ENCODE measurements at places on chromosomes 1 and 21. TPM values are rescaled to one million over a fixed set of nuclear protein-coding genes. Genes with fewer than 3 reads are reported as not detected.

GRCh38 chr21:45974073-45975019 lies 7.2 kb upstream of the COL6A1 start:
- peak; percentile 84 for DNase-seq

- no peak for DNase-seq
These were observed 18.5 kb downstream of the SELL start for GRCh38 chr1:169692756-169693460.

DNA sequence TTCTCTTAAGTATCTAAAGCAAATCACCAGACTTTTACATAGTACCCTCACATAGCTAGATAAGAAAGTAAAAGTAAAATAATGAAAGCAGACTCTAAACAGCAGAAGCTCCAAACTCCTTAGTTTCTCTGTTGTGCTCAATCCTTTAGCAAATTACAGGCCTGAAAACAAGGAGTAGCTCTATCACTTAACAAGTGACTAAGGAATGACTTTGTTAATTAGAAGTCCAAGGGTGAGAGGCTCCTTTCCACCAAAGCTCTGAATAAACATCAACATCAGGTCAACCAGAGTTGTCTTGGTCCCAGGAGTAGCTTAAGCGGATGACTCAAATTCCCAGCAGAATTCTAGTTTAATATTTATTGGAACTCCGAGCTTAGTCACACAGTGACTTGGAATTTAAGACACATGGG lies 5.9 kb downstream of the NRIP1 start:
- DNase-seq = peak; percentile 49

DNA sequence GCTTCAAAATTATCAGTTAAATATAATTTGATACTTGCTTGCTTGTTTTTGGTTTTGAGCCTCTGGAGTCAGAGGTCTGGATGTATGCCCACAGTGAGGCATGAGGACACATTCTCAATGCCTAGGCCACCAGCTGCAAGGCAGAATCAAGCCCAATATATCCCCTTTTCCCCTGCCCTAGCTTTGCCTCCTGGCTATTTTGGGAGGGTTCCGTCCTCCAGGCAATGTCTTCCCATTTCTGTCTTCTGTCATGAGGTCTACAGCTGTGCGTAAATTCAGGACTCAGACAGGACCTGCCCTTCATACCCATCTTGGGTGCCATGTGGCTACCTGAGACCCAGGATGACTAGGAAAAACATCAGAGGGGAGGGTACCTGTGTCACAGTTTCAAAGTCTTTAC lies 19.2 kb downstream of the NRDC start:
- no peak for DNase-seq

GRCh38 chr1:147084273-147085096 lies 87.8 kb downstream of the PRKAB2 start:
- peak; percentile 90 for DNase-seq

Gene MYCL
- total RNA-seq = under 0.01 TPM

Gene KLF17
- total RNA-seq = 0.50 TPM

Gene LAPTM5
- under 0.01 TPM for total RNA-seq
